Gastrocnemius medialis (tissue), 4 donors: ENCODE measurements at places on chromosomes 3 and 15. TPM values are rescaled to one million over a fixed set of nuclear protein-coding genes. Genes with fewer than 3 reads are reported as not detected.

- no peaks in the 10 kb centered on the region for H3K36me3 ChIP-seq
- no peaks in the 10 kb centered on the region for H3K4me1 ChIP-seq
- no peak for DNase-seq
- H3K27ac ChIP-seq, result no peak overlapping the region
- no peak overlapping the region for H3K4me3 ChIP-seq
- no peaks in the 10 kb centered on the region for H3K27me3 ChIP-seq
Measured at GRCh38 chr15:61839546-61839945, 220.7 kb downstream of the VPS13C start.

GRCh38 chr3:158642005-158642404 lies 2.3 kb upstream of the GFM1 start:
- DNase-seq, result no peak
- no peaks in the 10 kb centered on the region for H3K27me3 ChIP-seq
- H3K4me1 ChIP-seq, result peaks cover 20% of the 10 kb centered on the region
- no peak overlapping the region for H3K4me3 ChIP-seq
- H3K27ac ChIP-seq, result no peak overlapping the region
- peaks cover 12% of the 10 kb centered on the region for H3K36me3 ChIP-seq

- peak within 1 kb of the TSS; percentile 88 for H3K4me3 ChIP-seq
- peaks cover 62% of the 10 kb centered on the region for H3K4me1 ChIP-seq
- H3K27ac ChIP-seq, result peak within 1 kb of the TSS; percentile 93
- no peaks in the 10 kb centered on the region for H3K27me3 ChIP-seq
Measured at GRCh38 chr3:134374105-134374790, at the start of gene AMOTL2. Gene AMOTL2, minus strand, starts transcription at chr3:134374447. Its CDS starts 3,014 bp downstream, at chr3:134371433.

The THPO gene
- total RNA-seq, result 0.36 TPM

DNA sequence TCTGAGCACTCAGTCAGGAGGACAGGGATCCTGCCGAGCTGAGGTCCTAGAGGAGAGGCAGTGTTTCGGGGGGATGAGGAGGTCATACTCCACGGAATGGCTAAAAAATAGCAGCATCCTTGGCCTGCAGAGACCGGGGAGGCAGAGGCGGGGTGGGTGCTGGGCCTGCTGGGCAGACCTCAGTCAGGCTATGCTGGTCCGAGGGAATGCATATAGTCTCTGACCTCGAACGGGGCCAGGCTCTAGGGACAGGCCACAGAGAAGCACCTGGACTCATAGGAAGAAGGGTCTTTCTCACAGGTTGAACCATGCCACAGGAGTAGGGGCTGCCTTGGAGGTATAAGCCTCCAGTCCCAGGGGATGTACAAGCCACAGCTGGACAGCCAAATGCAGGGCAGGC lies 14.0 kb upstream of the SKIC8 start:
- H3K27me3 ChIP-seq, result no peaks in the 10 kb centered on the region
- H3K4me3 ChIP-seq, result no peak overlapping the region
- no peak overlapping the region for H3K27ac ChIP-seq
- H3K4me1 ChIP-seq, result peaks cover 5% of the 10 kb centered on the region
